ENCODE measurements at places on chromosomes 5 and 9. TPM values are rescaled to one million over a fixed set of nuclear protein-coding genes. Genes with fewer than 3 reads are reported as not detected.

DNA sequence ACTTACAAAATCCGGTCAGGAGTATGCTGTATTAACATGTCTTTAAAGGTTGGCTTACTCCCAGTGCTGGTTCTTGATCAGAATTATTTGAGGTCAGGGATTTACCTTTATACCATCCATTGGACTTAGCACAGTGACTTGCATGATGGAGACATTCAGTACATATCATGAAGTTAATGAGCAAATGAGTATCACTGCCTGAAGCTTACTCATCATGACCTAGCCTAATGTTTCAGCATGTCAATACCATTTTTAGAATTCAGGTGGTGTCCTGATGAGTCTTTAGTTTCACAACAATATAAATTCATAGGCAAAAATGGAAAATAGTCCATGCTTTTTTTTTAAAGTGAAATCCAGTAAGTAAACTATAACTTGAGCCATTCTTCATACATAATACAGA lies 226.0 kb upstream of the C9orf72 start:
- H3K4me3 ChIP-seq, result no peak overlapping the region
- H3K36me3 ChIP-seq, result peaks cover 7% of the 10 kb centered on the region
- no peak overlapping the region for H3K27ac ChIP-seq
- DNase-seq, result no peak
- no peaks in the 10 kb centered on the region for H3K27me3 ChIP-seq

GRCh38 chr9:109538346-109538745 lies 40.2 kb upstream of the PTPN3 start:
- no peaks in the 10 kb centered on the region for H3K4me1 ChIP-seq
- no peak overlapping the region for H3K27ac ChIP-seq
- H3K27me3 ChIP-seq, result no peaks in the 10 kb centered on the region
- H3K4me3 ChIP-seq, result no peak overlapping the region
- H3K36me3 ChIP-seq, result peaks cover 7% of the 10 kb centered on the region

LHX3 gene
- 0.81 TPM for total RNA-seq

HAVCR2 gene
- total RNA-seq, result not detected

ACTBL2 gene
- total RNA-seq, result not detected

DNA sequence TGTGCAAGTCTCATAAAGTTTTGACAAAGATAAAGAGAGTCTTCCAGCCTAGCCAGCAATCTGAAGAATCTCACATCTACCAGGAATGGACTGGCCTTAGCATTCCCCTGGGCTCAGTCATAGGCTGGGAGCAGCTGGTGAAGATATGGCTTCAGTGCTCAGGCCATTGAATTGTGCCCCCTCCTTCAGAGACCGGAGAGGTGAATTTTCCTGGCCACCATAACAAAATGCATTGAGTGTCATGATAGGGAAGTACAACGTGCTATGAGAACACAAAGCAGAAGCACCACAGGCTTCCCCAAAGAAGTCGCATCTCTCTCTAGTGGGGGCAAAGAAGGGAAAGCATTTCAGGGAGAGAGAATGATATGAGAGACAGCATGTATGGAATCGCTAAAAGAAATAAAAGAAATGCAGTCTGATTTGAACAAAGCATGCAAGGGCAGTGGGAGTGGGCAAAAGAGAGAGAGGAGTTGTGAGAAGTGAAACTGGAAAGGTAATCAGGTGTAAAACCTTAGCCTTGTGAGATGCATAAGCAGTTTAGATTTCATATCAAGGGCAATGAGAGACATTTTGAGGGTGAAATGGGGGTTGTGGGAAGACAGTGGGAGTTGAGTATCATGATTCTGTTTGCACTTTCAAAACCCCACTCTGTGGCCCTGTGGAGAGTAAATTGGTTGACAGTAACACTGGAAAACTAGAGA lies 57.1 kb upstream of the NMUR2 start:
- peak; percentile 16 for DNase-seq
- H3K27ac ChIP-seq, result peak overlapping the region; percentile 2

ARL14EPL gene
- total RNA-seq, result not detected

DNA sequence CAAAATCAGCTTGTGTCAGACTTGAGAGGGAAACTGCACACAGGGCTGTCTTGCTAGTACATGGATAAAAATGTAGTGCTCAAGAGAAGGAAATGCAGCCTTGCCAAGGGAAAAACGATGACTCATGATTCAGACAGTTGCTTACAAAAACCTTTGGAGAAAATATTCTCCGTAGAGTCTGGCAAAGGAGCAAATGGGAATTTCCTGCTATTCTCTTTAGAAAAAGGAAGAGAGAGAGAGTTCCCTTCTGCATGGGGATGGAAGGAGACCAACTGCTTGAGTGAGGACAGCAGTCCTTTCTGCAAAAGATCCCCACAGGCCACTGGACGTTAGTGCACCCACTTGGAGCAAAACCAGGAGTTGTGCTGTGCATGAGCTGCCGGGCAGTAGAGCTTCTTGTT lies 7.6 kb downstream of the IFNB1 start:
- H3K4me1 ChIP-seq, result no peaks in the 10 kb centered on the region
- H3K4me3 ChIP-seq, result no peak overlapping the region
- DNase-seq, result no peak
- H3K27me3 ChIP-seq, result no peaks in the 10 kb centered on the region

DNA sequence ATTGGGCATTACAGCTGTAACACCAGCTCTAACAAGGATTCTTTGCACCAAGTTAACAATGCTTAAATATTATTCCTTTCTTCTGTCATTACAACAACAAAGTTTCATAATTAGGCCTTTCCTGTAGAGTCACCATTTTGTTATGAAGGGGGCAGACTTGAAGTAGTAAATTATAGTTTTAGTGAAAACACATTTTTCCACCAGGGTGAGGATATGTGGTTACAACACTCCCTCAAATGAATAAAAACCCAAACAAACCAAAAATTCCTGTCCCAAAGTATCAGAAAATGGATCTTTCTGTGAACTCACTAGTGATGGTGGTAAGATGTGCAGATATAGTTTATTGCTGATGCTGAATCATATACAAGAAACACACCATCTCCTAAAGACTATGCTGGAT lies 250.5 kb upstream of the TUT7 start:
- peaks cover 2% of the 10 kb centered on the region for H3K27me3 ChIP-seq
- H3K27ac ChIP-seq, result no peak overlapping the region
- no peaks in the 10 kb centered on the region for H3K36me3 ChIP-seq
- no peak overlapping the region for H3K4me3 ChIP-seq
- no peak for DNase-seq

DNA sequence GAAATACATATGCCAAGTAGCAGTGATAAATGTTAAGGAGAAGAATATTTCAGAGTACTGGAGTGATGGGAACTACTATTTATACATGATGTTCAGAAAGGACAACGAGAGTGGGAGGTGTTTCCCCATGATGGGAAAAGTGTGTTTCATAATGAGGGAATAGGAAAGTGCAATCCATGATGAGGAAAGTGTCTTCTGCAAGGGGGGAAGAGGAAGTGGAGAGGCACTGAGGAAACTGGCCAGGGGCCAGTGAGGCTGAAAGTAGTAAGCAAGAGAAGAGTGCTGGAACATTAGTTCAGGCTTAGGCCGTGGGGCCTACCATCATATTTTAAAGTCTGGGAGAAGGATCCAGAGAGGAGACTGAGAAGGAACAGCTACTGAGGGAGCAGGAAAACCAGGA lies 327.2 kb downstream of the SLF1 start:
- no peak overlapping the region for H3K4me3 ChIP-seq
- H3K36me3 ChIP-seq, result no peaks in the 10 kb centered on the region
- no peak overlapping the region for H3K27ac ChIP-seq

DNA sequence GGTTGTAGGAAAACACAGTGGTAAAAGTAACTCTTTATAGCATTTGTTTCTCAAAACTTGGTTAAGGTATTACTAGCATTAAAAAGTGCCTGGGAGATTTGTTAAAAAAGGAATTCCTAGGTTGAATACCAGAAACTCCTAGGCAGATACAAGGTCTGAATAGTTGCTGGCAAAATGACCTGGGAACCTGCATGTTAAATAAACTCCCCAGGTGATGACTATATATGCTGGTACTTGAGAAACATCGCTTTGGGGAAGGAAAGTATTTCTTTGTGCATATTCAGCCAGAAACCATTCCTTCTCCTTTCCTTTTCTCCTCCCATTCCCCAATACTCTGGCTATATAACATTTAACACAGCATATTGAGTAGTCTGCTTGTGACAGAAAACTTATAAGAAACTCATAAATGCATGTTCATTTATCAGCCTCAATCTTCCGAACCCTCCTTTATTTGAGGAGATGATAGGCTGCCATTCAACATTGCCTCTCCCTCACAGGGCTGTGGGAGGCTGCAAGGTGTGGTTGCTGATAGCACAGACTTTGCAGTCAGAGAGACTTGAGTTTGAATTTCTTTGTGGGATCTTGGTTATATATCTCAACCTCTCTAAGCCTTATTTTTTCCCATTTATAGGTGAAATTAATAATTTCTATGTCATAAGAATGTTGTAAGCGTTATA lies 28.7 kb downstream of the PCSK1 start:
- H3K36me3 ChIP-seq, result no peaks in the 10 kb centered on the region
- H3K4me1 ChIP-seq, result no peaks in the 10 kb centered on the region
- H3K27ac ChIP-seq, result no peak overlapping the region
- no peaks in the 10 kb centered on the region for H3K27me3 ChIP-seq
- no peak overlapping the region for H3K4me3 ChIP-seq
- DNase-seq, result no peak

DNA sequence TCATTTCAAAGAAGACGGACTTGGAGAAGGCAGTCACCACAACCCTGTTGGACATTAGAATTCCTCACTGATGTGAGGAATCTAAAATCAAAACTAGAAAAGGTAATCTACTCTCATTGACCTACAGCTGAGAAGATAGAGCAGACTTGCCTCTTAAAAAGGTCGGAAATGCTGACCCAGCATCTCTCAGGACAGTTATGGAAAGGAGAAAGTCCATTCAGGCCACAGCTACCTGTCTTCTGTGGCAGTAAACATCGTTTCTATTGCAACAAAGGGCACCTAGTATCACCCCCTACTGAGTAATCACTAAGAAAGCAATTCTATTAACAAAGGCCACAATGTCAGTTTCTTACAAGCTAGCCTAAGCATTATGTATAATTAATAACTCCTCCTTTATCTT lies 601.7 kb downstream of the PRELID2 start:
- H3K27ac ChIP-seq, result no peak overlapping the region
- DNase-seq, result no peak
- H3K4me1 ChIP-seq, result peaks cover 10% of the 10 kb centered on the region
- no peaks in the 10 kb centered on the region for H3K36me3 ChIP-seq
- H3K27me3 ChIP-seq, result no peaks in the 10 kb centered on the region
- no peak overlapping the region for H3K4me3 ChIP-seq

- no peaks in the 10 kb centered on the region for H3K36me3 ChIP-seq
- H3K27me3 ChIP-seq, result peaks cover 2% of the 10 kb centered on the region
- no peak overlapping the region for H3K27ac ChIP-seq
- DNase-seq, result no peak
Observed at GRCh38 chr5:33445798-33446197, 5.0 kb downstream of the TARS1 start.

DNA sequence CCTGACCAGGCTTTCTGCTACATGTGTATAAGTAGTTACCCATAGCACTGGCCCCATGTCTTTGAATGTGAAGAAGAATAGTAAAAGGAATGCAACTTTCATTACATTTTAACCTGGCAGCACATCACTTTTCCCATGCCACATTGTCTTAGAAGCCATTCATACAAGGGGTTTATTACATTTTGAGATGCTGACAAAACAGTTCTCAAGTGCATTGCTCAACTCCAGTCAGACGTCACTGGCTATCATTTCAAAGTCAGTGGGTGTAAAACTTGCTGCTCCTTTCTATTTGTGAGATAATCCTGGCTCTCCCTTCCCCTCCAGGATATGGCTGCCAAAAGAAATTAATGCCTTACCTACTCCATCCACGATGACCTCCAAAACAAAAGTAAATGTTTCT lies 97.0 kb upstream of the VCAN start:
- H3K4me3 ChIP-seq, result no peak overlapping the region
- H3K27ac ChIP-seq, result no peak overlapping the region
- DNase-seq, result no peak

- peaks cover 1% of the 10 kb centered on the region for H3K27me3 ChIP-seq
- no peaks in the 10 kb centered on the region for H3K4me1 ChIP-seq
- H3K4me3 ChIP-seq, result no peak within 1 kb of the TSS
Observed at GRCh38 chr5:79069488-79070349, at the start of the genes BHMT2 and DMGDH. Gene BHMT2 (plus strand): TSS chr5:79069767. CDS start chr5:79069783, 16 bp downstream. Gene DMGDH (minus strand): TSS chr5:79069674. CDS start chr5:79069620, 54 bp downstream.

DNA sequence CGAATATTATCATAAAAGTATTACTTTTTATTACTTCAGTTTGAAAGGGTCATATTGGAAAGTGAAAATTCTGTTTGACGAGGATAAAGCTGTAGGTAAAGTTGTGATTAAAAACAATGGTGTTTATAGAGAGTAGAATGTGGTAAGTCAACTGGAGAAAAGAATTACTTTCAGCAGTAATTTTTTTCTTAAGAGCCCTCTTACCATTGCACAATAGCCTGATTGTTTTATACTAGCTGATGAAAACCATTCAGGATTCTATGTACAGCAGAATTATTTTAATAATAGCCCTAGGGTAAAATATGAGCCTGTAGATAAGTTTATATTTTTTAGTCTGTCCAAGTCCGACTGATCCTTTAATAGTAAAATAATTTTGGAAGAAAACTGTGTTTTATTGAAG lies 16.6 kb downstream of the CDC42SE2 start:
- peaks cover 3% of the 10 kb centered on the region for H3K27me3 ChIP-seq
- H3K4me3 ChIP-seq, result no peak overlapping the region
- no peak for DNase-seq
- no peaks in the 10 kb centered on the region for H3K4me1 ChIP-seq
- no peak overlapping the region for H3K27ac ChIP-seq

DNA sequence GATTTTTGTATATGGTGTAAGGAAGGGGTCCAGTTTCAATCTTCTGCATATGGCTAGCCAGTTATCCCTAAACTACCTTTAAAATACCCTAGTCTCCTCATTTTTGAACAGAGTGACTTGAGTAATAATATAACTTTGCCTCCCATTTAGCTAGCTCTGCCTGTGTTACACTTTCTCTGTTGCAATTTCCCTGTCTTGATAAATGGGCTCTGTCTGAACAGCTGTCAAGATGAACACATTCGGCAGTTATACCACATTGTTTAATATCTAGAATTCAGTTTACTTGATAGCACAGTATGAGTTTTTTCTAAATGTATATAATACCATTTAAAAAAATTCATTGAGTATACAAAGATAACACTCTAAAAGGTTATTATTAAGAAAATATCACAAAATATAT lies 562.9 kb upstream of the FTMT start:
- H3K4me1 ChIP-seq, result peaks cover 2% of the 10 kb centered on the region
- no peaks in the 10 kb centered on the region for H3K27me3 ChIP-seq
- H3K4me3 ChIP-seq, result no peak overlapping the region
- H3K27ac ChIP-seq, result no peak overlapping the region

GRCh38 chr5:62424763-62425162 lies 12.2 kb downstream of the IPO11 start:
- no peak for DNase-seq
- H3K36me3 ChIP-seq, result no peaks in the 10 kb centered on the region
- no peak overlapping the region for H3K4me3 ChIP-seq
- peaks cover 1% of the 10 kb centered on the region for H3K27me3 ChIP-seq
- H3K4me1 ChIP-seq, result no peaks in the 10 kb centered on the region

AQP3 gene
- 2.9 TPM for total RNA-seq
